ENCODE measurements at places on chromosomes 1 and 21. TPM values are rescaled to one million over a fixed set of nuclear protein-coding genes. Genes with fewer than 3 reads are reported as not detected.
A peak's percentile ranks its signal among the peaks of the same experiment; 100 is the strongest.

- no peaks in the 10 kb centered on the region for H3K27me3 ChIP-seq
- DNase-seq: no peak
- no peaks in the 10 kb centered on the region for H3K36me3 ChIP-seq
- H3K4me1 ChIP-seq: no peaks in the 10 kb centered on the region
These were observed 32.1 kb downstream of the CD247 start for GRCh38 chr1:167486090-167486824.

GRCh38 chr1:227951624-227952373, 4.1 kb upstream of the WNT9A start:
- H3K36me3 ChIP-seq: no peaks in the 10 kb centered on the region
- peaks cover 12% of the 10 kb centered on the region for H3K4me1 ChIP-seq
- no peak for DNase-seq

DNA sequence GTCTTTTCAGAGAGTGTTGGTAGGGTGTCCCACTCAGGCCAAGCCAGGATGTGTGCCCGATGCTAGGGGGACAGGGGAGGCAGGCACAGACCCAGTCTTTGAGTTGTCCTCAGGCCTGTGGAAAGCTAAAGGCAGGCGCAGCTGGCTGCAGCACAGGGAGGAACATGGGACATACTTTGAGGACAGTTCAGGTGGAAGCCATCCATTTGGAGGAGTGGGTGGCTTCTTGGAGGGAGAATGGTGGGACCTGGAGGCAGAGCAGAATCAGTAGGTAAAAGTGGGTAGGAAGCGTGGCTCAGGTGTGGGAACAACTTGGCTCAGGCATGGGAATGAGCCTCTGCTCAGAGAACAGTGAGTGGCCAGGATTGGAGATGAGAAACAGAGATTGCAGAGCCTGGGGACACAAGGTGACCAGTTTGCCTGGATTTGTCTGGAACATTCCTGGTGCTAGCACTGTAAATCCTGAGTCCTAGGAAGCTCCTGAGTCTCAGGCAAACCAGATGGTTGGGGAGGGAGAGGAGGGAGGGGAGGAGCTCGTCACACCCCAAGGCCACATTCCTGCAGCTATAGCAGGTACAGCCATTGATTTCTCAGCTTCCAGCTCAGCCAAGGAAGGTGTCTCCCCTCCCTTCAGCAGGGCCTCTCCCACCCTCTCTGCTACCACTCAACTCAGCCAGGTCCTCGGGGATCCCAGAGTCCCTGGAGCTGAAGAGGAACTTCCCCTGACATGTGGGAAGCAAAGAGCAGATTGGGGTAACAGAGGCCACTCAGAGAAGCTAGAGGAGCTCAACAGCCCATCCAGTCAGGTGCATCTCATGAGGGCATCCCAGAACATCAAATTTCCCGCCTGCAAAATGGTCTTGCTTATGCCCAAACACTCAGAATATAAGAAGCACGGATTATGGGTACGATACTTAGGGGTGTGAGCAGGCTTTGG, 65.2 kb upstream of the TINAGL1 start:
- peaks cover 37% of the 10 kb centered on the region for H3K4me1 ChIP-seq
- no peak overlapping the region for H3K4me3 ChIP-seq
- no peaks in the 10 kb centered on the region for H3K36me3 ChIP-seq
- DNase-seq: peak; percentile 68

DNA sequence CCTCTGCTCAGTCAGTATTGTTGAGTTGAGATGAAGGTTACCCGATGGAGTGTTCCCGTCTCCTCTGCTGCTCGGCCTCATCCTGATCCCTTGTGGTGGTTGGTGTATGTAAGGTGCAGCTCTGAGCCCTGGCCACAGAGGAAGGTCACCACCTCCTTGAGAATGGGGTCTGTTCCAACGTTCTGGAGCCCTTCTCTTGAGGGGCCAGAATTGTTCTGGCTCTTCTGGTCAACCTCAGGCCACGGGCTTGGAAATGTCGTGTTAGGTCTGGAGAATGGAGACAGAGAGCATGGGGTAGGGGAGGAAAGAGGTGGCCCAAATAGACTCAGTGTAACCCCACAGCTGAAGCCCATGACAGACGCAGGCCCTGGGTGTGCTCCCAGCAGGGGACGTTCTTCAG, 62.3 kb upstream of the ETV3 start:
- peaks cover 7% of the 10 kb centered on the region for H3K4me1 ChIP-seq
- H3K27ac ChIP-seq: no peak overlapping the region
- no peak overlapping the region for H3K4me3 ChIP-seq
- no peak for DNase-seq

- H3K36me3 ChIP-seq: no peaks in the 10 kb centered on the region
- no peaks in the 10 kb centered on the region for H3K27me3 ChIP-seq
- H3K27ac ChIP-seq: peak overlapping the region; percentile 15
- H3K4me3 ChIP-seq: no peak overlapping the region
- peaks cover 36% of the 10 kb centered on the region for H3K4me1 ChIP-seq
These were observed 87.4 kb upstream of the ERRFI1 start for GRCh38 chr1:8113262-8114220.

DNA sequence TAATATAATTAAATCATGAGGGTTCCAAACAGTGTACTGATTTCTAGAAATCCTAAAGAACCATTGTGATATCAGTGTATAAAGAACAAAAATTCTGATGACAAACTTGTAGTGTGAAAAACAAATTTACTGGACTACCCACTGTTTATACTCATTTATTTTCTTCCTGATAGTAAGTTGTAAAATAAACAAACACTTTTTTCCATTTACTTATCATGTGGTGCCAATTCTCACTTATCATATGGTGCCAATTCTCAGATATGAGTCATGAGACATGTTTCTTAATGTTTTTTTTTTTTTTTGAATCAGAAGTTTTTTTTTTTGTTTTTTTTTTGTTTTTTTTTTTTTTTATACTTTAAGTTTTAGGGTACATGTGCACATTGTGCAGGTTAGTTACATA, 137.7 kb downstream of the LEPR start:
- H3K27me3 ChIP-seq: no peaks in the 10 kb centered on the region
- no peaks in the 10 kb centered on the region for H3K36me3 ChIP-seq
- H3K4me3 ChIP-seq: no peak overlapping the region
- H3K4me1 ChIP-seq: no peaks in the 10 kb centered on the region

DNA sequence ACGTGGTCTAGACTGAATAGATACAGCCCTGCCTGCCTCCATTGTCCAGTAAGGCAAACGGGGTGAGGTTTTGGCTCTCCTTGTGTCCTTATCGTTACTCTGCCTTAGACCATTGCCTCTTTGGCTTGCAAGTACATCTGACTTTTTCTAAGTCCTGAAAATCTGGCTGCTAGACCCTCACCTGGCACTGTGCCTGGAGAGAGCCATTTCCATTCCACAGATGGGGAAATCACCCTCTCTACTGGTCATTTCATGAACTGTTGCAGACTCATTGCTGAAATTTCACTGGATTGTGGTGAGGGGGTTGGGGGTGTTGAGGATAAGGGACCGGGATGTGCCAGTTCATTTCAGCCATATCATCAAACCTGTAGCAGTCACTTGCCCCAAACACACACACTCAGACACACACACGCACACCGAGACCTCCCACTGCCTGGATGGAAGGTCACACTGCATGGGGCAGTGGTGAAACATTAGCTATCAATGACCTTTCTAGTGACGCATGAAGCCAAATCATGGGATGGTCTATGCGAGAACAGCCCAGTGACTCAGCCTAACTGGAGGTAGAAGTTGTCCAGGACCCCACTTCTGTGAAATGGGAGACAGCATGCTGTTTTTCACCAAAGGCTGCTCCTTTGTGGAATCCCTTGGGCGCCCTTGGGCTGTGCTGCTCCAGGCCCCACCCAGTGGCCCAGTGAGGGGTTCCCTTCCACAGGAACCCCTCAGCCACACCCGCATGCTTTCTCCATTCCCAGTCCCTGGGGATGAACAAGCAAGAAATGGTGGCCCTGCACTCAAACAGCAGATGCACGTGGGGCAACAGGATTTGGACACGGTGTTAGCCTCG, 34.9 kb upstream of the VASH2 start:
- DNase-seq: peak; percentile 79
- no peaks in the 10 kb centered on the region for H3K36me3 ChIP-seq
- no peaks in the 10 kb centered on the region for H3K27me3 ChIP-seq
- H3K4me3 ChIP-seq: no peak overlapping the region
- no peak overlapping the region for H3K27ac ChIP-seq

- no peaks in the 10 kb centered on the region for H3K36me3 ChIP-seq
- peaks cover 47% of the 10 kb centered on the region for H3K4me1 ChIP-seq
- H3K4me3 ChIP-seq: no peak overlapping the region
- H3K27ac ChIP-seq: no peak overlapping the region
These were observed 5.7 kb downstream of the AHCYL1 start for GRCh38 chr1:109990302-109990653.

- no peak overlapping the region for H3K4me3 ChIP-seq
- H3K4me1 ChIP-seq: no peaks in the 10 kb centered on the region
- no peaks in the 10 kb centered on the region for H3K36me3 ChIP-seq
- no peaks in the 10 kb centered on the region for H3K27me3 ChIP-seq
These were observed 405.3 kb upstream of the PRMT6 start for GRCh38 chr1:106651028-106651762.

DNA sequence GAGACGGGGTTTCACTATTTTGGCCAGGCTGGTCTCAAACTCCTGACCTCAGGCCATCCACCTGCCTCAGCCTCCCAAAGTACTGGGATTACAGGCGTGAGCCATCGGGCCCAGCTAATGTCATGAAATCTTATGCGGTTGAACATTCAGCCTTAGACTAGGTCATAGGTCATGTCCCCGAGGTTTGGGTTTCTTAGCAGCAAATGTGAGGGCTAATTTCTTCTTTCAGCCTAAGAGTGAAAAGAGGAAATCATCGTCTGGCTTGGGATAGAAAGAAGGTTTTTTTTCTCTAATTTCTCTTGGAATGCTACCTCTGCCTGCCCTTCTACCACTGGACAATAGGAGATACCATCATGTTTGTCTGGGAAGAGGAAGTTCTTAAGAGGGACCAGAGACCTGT, 18.0 kb upstream of the PIK3CD start:
- no peak overlapping the region for H3K27ac ChIP-seq
- no peak for DNase-seq
- H3K4me3 ChIP-seq: no peak overlapping the region
- H3K36me3 ChIP-seq: no peaks in the 10 kb centered on the region
- H3K27me3 ChIP-seq: no peaks in the 10 kb centered on the region

- no peak overlapping the region for H3K27ac ChIP-seq
- H3K27me3 ChIP-seq: no peaks in the 10 kb centered on the region
- H3K4me3 ChIP-seq: no peak overlapping the region
- H3K4me1 ChIP-seq: no peaks in the 10 kb centered on the region
- peak; percentile 19 for DNase-seq
These were observed 28.2 kb downstream of the VAV3 start for GRCh38 chr1:107936498-107937481.

DNA sequence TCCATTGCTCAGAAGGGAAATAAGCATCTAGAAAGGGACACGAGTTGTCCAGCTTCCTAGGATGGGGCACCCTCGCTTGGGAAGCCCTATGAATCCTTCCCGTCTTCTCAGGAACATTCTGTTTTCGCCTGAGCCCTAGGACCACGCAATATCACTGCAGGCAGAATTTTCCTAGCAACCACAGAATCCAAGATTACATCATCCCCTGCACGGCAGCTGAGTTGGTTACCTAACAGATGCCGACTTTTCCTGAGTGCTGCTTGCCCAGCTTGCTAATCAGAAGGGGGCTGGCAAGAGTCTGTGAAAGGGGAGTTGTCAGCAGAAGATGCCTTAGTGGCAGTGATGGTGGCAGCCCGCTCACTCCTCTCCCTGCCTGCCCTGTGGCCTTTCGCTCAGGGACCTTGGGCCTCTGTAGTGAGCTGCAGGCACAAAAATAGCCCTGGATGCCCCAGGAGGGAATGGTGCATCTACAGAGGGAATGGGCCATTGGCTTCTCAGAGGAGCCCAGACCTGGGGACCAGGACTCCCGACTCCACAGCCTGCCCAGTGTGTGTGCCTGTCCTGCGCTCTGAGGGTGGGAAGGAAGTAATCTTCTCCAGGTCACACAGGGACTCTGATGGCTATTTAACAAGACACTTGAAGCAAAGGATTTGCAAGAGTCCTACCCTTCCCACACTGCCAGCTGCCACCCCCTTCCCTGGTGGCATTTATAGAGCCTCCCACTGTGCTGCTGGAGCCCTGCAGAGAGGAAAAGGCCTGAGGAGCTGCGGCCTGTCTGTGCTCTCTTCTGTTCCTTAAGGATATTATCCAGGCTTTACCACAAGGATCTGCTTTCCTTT, 28.9 kb upstream of the CLSTN1 start:
- H3K36me3 ChIP-seq: no peaks in the 10 kb centered on the region
- H3K4me3 ChIP-seq: no peak overlapping the region
- H3K27me3 ChIP-seq: no peaks in the 10 kb centered on the region
- H3K27ac ChIP-seq: peak overlapping the region; percentile 83

DNA sequence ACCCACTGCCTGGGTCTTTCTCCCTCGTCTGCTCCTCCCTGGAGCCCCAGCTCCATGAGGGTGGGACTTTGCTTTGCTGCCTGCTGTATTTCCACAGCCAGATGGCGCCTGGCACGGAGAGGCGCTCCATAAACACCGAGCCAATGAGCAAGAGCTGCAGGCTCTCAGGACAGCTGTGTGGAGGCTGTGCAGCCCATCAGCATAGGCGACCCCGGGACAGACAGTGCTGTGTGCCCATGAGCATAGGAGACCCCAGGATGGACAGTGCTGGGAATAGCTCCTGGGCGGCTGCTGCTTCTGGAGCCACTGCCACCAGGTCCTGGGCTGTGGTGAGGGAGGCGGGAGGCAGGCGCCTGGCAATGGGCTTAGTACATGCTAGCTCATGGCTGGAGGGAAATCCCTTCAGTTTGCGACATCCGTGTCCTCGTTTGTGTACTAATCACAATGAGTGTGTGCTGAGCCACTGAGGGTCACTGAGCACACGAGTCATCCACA, 29.2 kb downstream of the CEP104 start:
- H3K36me3 ChIP-seq: no peaks in the 10 kb centered on the region
- no peak overlapping the region for H3K27ac ChIP-seq
- H3K4me3 ChIP-seq: no peak overlapping the region
- no peak for DNase-seq

- H3K27me3 ChIP-seq: no peaks in the 10 kb centered on the region
- DNase-seq: peak; percentile 38
- H3K27ac ChIP-seq: peak overlapping the region; percentile 40
- H3K4me3 ChIP-seq: no peak overlapping the region
These were observed 73.1 kb downstream of the TNFSF4 start for GRCh38 chr1:173134029-173134428.

GRCh38 chr1:77625250-77625649, 57.2 kb downstream of the ZZZ3 start:
- no peak for DNase-seq
- no peak overlapping the region for H3K27ac ChIP-seq
- no peaks in the 10 kb centered on the region for H3K4me1 ChIP-seq

GRCh38 chr1:118100686-118101514, 84.1 kb downstream of the SPAG17 start:
- H3K4me3 ChIP-seq: no peak overlapping the region
- H3K27me3 ChIP-seq: no peaks in the 10 kb centered on the region
- H3K27ac ChIP-seq: no peak overlapping the region
- no peaks in the 10 kb centered on the region for H3K36me3 ChIP-seq
- H3K4me1 ChIP-seq: no peaks in the 10 kb centered on the region
- peak; percentile 18 for DNase-seq

- no peaks in the 10 kb centered on the region for H3K36me3 ChIP-seq
- no peaks in the 10 kb centered on the region for H3K27me3 ChIP-seq
- H3K4me1 ChIP-seq: no peaks in the 10 kb centered on the region
- H3K4me3 ChIP-seq: no peak overlapping the region
These were observed 592.3 kb upstream of the ADGRL2 start for GRCh38 chr1:81208441-81208840.

Gene F13B
- total RNA-seq: 11.3 TPM

Gene HFM1
- total RNA-seq: 3.9 TPM

Gene TYW3
- 0.04 TPM for total RNA-seq

Gene SUSD4
- total RNA-seq: 8.3 TPM

Gene C1orf210
- 43.9 TPM for total RNA-seq

Gene TNFRSF18
- not detected for total RNA-seq

Gene CYP4A11
- 14.1 TPM for total RNA-seq

Gene IL10RB
- total RNA-seq: 27.1 TPM

Gene SIKE1
- 50.1 TPM for total RNA-seq

Gene CD5L
- total RNA-seq: not detected

Gene COL24A1
- total RNA-seq: 2.7 TPM

Gene TGFB2
- total RNA-seq: 17.1 TPM

Gene ALX3
- 1.6 TPM for total RNA-seq

Gene PLA2G5
- total RNA-seq: 24.9 TPM

Gene FLVCR1
- total RNA-seq: 32.0 TPM

All from hepatocyte (in vitro differentiated cells).